ENCODE measurements at places on chromosomes 1 and 21.

DNA sequence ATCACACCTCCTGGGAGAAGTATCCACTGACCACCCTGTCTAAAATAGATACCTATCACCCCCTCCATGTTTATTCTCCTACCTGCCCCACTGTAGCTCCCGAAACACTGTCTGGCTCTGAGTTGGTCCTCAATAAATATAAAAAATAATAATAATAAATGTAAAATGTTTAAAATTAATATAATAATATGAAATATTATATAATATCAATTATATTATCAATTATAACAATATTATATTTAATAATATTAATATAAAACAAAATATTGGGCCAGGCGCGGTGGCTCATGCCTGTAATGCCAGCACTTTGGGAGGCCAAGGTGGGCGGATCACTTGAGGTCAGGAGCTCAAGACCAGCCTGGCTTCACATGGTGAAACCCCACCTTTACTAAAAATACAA is 52.3 kb upstream of the TIAM1 start:
- no peak for DNase-seq

GRCh38 chr1:29629401-29629800 is 393.1 kb downstream of the PTPRU start:
- peak; percentile 4 for DNase-seq

- DNase-seq: no peak
Measured at GRCh38 chr1:33319949-33320618, 814 bp downstream of the A3GALT2 start.

- no peak for DNase-seq
Measured at GRCh38 chr1:181250038-181250437, 161.5 kb downstream of the IER5 start.

GRCh38 chr1:87556326-87556725 is 227.6 kb downstream of the LMO4 start:
- DNase-seq: no peak

DNA sequence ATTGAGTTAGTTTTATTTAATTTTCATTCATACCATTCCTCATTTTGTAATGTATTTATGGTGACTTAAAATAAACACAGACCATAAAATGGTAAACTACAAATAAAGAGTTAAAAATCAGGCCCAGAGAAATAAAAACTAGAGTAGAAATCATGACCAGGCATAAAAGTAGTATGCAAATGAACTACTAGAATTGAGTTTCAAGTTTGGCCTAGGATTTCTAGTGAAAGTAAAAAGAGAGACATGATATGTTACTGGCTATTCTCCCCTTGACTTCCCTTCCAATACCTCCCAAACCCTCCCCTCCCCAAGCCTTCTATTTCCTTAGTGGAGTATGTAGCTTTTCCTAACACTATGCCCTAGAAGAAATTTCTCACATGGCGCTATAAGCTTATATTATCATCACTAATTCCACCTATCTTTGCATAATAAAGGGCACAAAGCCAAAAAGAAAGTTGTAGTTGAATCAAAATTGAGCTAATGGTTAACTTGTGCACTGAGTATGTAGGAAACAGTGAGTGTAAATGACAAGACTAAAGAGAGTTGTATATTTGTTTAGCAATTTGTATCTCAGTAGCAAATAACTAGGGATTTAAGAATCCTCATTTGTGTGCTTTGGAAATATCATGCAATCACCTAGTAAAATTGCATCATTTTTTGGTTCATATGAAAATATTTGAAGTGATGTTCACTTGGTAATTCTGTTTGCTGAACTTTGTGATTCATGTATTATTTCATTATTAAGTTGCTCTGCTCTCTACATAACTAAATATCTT is 29.7 kb upstream of the CDC14A start:
- no peak for DNase-seq

DNA sequence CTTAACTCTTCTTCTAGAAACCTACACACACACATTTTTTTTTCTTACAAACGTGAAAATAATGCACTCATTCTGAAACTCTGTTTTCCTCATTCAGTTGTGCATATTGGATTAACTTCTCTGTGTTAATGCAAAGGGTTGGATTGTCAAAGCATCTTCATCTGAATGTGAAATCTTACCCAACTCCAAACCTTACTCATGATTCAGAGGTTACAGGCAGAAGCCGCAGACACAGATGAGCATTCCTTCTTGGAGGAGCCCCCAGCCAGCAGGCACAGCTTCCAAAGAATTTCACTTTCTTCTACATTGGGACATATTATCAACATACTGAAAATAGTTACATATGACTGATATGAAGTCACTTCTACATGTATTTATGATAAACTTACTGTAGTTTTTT is 15.7 kb downstream of the PATJ start:
- DNase-seq: no peak

- no peak for DNase-seq
Measured at GRCh38 chr1:171973421-171973820, 132.1 kb downstream of the DNM3 start.

GRCh38 chr1:72097851-72098570 is 184.3 kb downstream of the NEGR1 start:
- no peak for DNase-seq

All from H9 (cell line).